ENCODE measurements at places on chromosomes 5 and 9. TPM values are rescaled to one million over a fixed set of nuclear protein-coding genes. Genes with fewer than 3 reads are reported as not detected.

DNA sequence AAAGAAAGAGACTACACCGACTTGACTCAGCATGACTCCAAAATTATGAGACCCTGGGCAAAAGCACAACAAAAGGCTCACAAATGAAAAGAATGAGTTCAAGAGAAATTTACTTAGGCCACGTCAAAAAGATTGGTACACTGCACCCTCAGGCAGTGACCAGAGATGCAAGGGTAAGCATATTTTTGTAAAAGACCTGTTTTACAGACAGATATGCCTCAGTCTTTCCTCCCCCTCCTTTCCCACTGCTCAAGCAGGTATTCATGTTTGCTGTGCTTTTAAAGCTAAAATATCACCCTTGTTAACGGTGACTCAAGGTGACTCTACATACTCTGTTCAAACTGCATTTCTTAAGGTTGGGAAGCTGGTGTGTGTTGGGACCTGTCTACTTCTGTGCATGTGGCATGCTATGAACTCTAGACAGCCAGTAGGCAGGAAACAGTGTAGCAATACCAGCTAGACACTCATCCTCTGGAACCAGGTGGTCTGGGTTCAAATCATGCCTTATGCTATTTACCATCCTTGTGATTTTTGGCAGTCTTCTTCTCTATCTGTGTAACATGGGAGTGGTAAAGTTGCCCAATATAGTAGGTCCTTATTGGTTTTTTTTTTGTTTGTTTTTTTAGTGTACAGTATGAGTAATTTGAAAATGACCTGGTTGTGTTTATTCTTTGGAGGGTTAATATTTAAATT lies 98.7 kb downstream of the TLE4 start:
- DNase-seq: no peak

GRCh38 chr5:65047948-65048690 lies 279.4 kb downstream of the CWC27 start:
- no peak for DNase-seq

- DNase-seq: peak; percentile 65
Measured at GRCh38 chr5:143402553-143403333, 743 bp downstream of the NR3C1 start.

GRCh38 chr5:67542479-67542878 lies 345.9 kb upstream of the CD180 start:
- DNase-seq: no peak

GRCh38 chr5:112996830-112997374 lies 20.3 kb downstream of the DCP2 start:
- DNase-seq: no peak

GRCh38 chr5:87413343-87413645 lies 564 bp upstream of the CCNH start:
- DNase-seq: no peak

DNA sequence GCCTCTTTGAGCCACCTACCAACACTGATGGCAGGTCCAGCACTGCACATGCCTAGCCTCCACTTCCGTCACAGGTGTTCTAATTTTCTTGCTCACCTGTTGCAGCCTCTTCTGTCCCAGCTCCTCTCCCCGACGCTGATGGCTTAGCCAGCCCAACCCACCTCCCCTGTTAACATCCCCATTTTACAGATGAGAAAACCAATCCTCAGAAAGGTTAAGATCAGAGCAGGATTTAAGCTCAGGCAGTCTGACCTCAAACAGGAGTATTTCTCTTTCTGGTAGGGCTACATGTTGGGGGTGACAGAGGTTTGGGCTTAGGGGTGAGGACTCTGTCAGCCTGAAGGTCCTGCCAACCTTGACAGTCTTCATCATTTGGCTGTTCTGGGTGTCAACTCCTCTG lies 74.5 kb upstream of the PITX1 start:
- no peak for DNase-seq

DNA sequence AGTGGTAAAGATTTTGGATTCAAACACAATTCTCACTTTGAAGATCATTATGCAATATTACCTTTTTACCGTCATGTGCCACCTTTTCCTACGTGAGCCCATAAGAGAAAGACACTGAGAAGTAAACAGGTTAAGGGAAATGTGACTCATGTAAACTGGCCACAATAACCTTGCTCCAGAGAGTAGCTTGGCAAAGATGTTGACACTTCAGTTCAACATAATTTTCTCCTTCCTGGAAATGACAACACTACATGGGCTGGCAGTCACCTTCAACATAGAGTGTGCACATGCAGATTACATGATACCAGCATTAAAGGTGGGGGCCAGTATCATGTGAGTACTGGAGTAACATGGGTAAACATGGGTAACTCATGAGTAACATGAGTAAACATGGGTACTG lies 141.9 kb downstream of the CDK5RAP2 start:
- DNase-seq: peak; percentile 76

GRCh38 chr5:6733411-6734242 lies 20.4 kb downstream of the TENT4A start:
- DNase-seq: no peak

- no peak for DNase-seq
Measured at GRCh38 chr5:17860660-17861315, 226.5 kb downstream of the TAF11L14 start.

- DNase-seq: no peak
Measured at GRCh38 chr9:84694248-84694647, 24.7 kb downstream of the NTRK2 start.

- no peak for DNase-seq
Measured at GRCh38 chr5:93588352-93589151, 5.5 kb downstream of the NR2F1 start.

GRCh38 chr9:107049046-107049802 lies 186.3 kb downstream of the ZNF462 start:
- no peak for DNase-seq

The ACTBL2 gene
- polyA plus RNA-seq: 0.01 TPM

The GABRA1 gene
- polyA plus RNA-seq: 0.61 TPM

The CYLC2 gene
- not detected for polyA plus RNA-seq

The PCDHGC3 gene
- polyA plus RNA-seq: 30.4 TPM

The ACER2 gene
- 3.5 TPM for polyA plus RNA-seq
